ENCODE measurements at places on chromosomes 6 and 20.

- no peak for DNase-seq
Observed at GRCh38 chr20:19423097-19423899, 210.9 kb downstream of the SLC24A3 start.

DNA sequence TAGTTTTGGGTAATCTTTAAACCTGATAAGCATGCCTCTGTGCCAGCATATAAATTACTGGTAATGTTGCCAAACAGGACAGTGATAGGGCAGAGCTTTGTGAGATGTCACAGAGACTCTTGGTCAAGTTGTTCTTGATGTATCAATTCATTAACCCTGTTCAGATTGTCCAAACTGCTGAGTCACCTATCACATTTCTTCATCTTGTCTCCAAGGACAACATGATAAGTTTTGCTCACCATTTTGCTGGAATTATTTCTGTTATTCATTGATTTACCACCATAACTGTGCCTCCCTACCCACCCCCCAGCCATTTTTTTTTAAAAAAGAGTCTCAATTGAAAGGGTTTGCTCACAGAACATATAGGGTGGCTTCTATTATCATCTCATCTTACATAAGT, 19.5 kb upstream of the GMNN start:
- DNase-seq = no peak

DNA sequence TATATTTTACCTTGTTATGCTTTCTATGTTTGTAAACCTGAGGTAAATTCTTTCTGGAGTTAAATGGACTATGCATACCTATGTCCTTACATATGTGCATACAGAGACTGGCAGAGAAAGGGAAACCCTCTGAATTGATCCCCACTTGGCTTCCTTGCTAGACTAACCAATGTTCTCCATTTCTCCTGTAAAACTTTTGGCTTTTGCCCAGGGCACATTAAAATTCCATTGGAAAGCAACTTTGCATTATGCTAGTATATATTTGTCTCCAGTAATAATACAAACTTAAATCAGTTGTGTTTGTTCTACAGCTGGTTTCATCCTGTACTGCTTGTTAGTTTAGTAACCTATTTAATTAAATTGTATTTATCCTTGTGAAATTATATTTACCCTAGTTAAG, 646.0 kb upstream of the MARCKS start:
- DNase-seq = no peak

DNA sequence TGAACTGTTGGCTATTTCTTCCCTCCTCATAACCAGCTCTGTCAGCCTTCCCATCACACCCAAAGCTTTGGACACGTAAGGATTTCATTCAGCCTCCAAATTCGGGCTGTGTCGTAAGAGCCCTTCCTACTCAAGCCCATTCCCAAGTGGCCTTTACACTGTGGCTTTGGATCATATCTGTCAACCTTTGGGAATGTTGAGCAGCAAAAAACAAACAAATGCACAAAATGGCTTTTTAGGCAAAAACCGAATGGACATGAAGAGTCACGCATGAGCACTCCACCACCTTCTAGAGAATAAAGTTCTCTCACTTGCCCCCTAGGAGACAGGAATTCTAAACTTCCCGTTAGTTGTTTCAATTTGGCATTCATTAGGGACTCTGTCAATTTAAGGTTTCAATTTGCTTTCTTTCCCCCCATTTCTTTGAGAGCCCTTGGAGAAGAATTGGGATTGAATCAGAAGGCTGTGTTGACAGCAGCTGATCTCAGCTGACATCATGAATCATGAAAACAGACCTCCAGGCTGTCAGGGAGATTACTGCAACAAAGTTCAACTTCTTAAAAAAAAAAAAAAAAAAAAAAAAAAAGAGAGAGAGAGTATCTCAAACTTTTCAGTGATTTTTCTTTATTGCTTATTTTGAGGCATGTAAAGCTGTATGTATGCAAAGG, 110.3 kb downstream of the BCAS1 start:
- no peak for DNase-seq

GRCh38 chr6:134533991-134534390, 216.1 kb upstream of the SGK1 start:
- no peak for DNase-seq

DNA sequence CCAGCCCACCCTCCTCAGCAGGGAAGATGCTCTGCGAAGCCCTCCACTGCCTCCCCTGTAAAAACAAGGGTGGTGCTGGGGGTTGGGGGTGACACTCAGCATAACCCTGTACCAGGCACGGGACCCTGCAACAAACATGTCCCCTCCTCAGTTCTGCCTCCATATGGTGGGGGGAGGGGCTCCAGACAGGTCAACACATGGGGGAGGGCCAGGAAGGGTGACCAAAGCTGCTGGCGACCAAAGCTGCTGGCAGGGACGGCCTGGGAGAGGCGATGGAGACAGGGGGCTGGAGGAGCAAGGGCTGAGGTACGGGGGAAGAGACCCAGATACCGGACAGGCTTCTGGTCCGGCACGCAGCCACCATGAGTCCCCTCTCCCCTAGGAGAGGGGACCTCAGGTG, 123.2 kb downstream of the TAF4 start:
- peak; percentile 8 for DNase-seq

- DNase-seq = no peak
Observed at GRCh38 chr20:49558826-49559225, 9.1 kb downstream of the PTGIS start.
